Choroid plexus epithelial cell (primary cell): ENCODE measurements at places on chromosomes 2 and 18.

GRCh38 chr18:34867520-34867919, 157.4 kb downstream of the DTNA start:
- DNase-seq: no peak

DNA sequence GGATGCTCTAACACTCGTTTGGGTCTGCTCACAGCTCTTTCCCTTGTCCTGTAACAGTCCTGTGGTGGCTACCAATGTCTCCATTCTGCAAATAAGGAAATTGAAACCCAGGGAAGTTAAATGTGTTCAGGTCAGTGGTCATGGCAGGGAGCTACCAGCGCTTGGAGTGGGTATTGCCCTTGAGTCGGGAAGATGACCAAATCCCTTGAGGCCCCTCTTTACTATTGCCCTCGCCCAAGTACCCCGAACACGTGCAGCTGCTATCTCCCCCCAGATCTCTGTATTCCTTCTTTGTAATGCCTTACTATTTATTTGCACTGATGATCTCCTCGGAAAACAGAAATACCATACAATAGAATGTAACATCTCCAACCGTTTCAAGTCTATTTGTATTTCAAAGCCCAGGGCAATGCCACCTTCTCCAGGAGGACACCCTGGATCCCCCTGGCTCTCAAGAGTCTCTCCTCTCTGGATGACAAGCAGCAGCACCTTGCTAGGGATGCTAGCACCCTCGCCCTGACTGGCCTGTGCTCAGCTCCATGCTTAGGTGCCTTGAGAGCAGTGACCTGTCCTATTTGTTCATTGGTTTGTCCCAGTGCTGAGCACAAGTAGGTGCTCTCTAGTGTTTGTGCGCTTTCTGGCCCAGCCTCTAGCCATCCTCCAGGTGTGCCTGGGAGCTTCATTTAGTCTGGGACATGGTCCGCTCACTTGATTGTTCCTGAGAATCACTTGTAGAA, 15.1 kb downstream of the DYSF start:
- no peak for DNase-seq

DNA sequence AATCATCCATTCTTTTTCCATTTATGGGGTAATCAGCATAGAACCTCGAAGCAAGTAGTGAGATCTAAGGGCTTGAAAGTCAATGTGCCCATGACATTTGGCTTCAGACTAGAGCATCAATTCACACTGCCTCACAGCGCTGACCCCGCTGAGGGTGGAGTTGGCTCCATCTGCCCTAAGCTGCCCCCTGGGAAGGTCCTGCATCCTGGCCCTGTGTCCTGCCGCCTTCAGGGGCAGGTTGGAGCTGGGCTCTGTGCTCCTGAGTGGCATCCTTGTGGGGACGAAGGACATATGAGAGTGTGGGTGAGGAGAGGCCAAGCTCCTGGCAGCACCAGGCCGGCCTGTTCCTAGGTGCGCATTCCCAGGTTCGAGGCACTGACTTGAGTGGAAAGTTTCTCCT, 249.4 kb downstream of the FHOD3 start:
- DNase-seq: no peak

DNA sequence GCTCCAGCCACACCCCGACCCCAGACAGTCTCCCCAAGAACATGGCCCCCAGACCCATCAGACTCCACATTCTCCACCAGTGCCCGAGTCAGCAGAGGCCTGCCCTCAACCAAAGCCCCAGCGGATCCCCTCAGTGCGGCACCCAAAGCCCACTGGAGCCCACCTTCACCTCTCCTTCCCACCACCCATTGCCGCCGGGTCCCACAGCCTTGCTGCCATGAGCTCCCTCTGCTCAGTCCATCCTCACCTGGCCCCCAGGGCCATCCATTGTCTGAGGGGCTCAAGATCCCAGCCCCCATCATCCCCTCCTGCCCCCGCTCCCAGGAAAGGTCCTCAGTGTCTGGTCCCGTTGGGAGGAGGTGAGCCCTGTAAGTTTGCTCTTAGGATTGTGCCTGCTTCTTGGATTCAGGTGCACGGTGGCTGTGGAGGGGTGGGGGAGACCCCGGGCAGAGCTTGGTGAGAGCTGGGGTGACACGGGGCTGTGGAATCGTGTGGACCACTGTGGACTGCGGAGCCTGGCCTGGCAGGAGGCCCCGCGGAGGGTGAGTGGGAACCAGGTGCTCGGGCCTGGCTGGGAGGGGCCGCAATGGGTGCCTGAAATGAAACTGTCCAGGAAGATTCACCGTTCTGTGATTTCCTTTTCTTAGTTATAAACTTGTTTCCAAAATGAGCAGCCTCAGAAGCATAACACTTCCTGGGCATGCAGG, 32.7 kb upstream of the GPC1 start:
- no peak for DNase-seq

- DNase-seq: peak; percentile 76
These were observed 160.1 kb upstream of the LRP1B start for GRCh38 chr2:142290931-142291330.

GRCh38 chr2:219522111-219523030, 8.1 kb downstream of the ASIC4 start:
- DNase-seq: peak; percentile 44

DNA sequence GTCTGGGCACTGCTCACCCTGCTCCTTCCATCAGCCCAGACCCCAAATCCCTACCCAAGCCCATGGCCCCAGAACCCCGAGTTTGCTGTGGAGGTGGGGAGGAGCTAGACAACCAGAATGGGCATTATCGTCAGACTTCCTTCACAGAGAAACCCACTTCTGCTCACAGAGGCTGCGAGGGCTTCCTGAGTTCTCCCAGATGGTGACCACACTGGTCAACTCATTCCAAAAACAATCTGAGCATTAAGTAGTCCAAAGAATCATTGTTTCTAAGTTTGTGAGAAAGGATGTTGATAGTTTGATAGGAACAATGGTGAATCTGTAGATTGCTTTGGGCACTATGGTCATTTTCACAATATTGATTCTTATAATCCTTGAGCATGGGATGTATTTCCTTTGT, 60.2 kb downstream of the LRRC30 start:
- DNase-seq: no peak

DNA sequence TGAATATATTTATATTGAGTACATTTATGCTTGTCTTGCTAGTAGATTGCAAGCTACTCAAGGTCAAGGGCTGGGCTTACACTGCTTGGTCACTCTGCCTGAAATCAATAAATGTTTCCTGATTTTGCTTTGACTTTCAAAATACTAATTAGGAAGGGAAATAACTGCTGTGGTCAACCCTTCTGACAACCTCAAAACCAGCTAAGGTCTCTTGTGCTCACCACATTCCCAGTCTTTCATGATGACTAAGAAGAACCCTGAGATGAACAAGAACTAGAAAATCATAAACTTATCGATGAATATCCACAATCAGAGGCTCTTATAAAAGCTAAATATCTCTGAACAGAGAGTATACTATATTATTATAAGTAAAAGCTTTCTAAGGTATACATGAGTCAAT, 33.3 kb downstream of the ABCB11 start:
- DNase-seq: peak; percentile 66

- DNase-seq: no peak
These were observed 101.2 kb downstream of the APOB start for GRCh38 chr2:20942646-20943125.

DNA sequence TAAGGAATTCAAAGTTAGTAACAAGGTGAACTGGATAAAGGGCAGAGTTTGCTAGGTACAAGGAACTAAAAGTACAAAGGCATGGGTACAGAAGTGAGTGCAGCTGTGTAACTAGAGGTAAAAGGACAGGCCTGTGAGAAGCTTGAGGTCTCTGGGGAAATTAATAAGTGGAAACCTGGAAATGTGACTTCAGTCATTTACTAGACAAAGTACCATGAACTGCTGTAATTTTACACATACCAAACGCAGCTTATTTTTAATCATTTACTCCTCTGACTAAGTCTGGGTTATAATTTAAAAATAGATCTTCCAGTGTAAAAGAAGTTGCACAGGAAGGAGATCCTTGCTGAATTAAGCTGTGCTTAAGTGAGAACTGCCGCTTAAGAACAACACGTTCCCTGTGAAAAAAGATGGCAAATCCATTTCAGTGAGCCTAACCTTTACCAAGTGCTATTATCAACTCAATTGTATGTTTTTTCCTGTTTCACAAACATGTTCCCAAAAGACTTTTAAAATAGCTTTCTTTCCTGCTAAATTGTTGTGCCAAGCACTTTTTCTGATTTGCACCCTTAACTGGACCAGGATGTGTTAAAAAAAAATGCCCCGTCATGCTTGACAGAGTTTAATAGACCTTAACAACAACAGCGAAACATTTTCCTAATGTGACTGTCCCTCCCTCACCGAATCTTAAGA, 44.3 kb downstream of the CALCRL start:
- DNase-seq: peak; percentile 65

DNA sequence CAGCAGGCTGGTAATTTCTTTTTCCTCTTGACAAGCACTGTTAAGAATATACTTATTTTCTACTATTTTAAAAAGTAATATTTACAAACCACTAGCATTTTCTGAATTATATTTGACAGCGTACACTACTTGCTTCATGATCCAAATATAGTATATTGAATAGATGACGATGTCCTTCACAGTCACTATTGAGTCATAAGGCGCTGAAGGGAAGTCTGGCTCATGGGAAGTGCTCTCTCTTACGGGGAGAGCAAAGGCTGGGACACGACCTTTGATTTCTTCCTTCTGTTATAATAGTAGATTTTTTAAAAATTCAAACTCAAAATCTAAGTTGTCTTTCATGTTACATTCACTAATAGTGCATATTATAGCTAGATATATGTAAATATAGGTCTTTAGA, 357.1 kb downstream of the SOCS6 start:
- no peak for DNase-seq

GRCh38 chr2:42566837-42567321, 1.6 kb upstream of the MTA3 start:
- peak; percentile 16 for DNase-seq

- DNase-seq: no peak
These were observed 17.4 kb downstream of the TPGS2 start for GRCh38 chr18:36811430-36811829.

DNA sequence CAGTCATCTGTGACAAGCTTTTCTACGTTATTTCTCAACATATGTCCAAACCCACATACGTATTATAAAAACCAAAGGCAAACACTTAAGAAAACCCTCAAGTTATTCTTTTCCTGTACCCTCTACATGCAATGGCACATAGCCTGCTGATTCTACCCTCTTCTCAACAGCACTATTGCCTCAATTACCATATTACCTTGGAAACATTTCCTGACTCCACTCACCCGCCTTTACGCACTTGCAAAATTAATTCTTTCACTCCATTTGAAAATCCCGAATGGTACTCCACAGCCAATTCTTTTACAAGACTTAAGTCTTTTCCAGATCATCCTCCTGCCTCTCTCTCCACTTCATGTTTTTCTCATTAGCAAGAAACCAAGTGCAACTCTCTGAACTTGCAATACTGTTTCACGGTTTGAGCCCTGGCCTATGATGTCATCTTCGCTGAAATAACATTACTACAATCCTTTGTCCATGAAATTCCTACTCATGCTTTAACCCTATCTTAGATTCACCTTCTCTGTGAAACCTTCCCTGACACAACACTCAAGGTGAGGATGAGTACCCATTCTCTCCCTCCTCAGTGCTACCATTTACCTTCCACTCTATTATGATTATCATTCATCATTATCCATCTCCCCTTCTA, 29.0 kb downstream of the SESTD1 start:
- DNase-seq: peak; percentile 73

DNA sequence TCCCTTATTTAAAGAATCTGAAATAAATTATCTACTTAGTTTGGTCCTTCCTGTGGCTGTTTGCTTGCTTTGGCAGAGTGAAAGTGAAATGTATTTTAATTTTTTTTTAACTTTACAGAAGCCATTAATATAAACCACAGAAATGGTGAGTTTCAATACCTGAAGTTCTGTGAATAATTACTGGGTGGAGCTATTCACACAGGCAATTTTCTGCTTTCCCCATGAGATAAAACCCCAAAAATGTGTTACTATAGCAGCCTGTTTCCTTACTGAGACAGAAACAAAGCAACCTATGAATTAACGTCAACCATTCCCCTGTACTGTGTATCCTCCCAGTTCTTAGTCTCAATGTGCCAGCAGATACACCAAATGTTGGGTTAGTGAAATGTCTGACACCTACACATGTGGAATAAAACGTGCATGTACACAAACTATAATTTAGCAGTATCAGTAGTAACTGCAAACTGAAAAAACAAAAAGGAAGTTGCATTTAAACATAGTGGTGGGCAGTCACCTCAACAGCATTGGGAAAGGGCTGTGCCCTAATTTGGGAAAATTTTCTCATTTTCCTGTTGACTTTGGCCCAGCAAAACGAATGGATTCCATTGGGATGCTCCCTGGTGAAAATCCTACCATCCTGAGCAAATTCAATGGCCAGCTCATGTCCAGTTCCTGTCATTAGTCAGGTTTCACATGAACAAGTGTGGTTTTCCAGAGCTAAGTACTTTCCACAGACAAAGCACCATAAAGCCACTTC, 73.1 kb upstream of the RMDN2 start:
- DNase-seq: no peak
